ENCODE measurements at places on chromosomes 5 and 9.

DNA sequence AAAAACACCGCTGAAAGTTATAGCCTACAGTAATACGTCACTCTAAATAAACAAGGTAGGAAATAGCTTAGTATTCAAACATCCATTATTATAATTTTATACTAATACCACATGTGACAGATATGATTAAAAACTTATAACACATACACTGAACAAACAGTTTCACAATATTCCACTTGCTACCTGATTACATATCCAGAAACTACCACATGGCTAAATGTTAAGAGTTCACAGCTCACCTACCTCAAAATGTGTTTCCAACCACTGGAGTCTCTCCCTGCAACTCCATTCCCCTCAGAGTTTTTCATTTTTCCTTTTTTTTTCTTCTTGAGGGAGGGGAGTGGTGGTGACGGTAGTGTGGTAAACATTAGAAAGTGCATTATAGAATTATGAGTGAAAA, 12.1 kb downstream of the RICTOR start:
- no peak for DNase-seq

- DNase-seq, result peak; percentile 60
Observed at GRCh38 chr5:134466241-134467069, 54.8 kb upstream of the CDKN2AIPNL start.

DNA sequence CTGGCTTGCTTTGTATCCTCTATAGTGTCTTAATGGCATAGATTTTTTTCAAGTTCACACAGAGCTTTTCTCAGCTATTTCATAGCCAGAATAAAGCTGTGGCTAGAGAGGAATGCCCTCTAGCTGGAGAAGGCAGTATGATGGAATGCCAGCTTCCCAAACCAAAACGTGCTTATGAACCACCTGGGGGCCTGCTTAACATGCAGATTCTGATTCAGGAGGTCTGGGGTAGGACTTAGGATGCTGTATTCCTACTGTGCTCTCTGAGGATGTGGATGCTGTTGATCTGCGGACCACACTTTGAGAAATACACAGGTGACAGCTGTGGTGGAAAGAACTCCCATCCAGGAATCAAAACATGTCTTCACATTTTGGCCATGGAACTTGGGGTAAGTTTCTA, 49.9 kb upstream of the DPYSL3 start:
- DNase-seq, result no peak

DNA sequence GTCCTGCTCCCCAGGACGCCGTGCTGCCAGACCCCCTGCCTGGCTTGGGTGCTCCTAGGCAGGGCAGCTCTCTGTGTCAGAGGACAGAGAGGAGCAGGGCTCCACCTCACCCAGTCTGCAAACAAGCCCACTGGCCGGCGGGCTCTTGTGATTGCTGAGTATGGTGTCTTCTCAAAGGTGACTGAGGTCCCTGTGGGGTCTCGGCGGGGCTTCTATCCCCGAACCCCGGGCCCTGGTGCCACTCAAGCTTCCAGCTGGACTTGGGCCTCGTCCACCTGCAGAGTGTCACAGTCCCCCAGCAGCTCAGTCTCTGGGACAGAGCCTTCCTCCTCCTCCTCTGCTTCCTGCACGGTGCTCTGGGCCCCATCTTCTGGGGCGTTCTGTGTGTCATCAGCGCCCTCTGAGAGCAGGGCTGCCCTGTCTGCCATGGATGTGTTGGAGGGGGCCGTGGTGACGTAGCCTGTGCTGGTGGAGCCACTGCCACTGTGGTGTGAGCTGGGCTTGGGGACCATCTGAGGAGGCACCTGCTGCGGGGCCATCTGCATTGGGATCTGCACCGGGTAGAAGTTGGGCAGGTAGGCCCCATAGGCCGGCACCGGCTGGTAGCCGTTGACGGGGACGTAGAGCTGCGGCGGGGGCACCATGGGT, 226.5 kb downstream of the ROR2 start:
- DNase-seq, result no peak

- DNase-seq, result no peak
Observed at GRCh38 chr5:59296317-59297264, 596.9 kb downstream of the PDE4D start.

GRCh38 chr5:67873935-67874334, 341.6 kb upstream of the PIK3R1 start:
- no peak for DNase-seq

DNA sequence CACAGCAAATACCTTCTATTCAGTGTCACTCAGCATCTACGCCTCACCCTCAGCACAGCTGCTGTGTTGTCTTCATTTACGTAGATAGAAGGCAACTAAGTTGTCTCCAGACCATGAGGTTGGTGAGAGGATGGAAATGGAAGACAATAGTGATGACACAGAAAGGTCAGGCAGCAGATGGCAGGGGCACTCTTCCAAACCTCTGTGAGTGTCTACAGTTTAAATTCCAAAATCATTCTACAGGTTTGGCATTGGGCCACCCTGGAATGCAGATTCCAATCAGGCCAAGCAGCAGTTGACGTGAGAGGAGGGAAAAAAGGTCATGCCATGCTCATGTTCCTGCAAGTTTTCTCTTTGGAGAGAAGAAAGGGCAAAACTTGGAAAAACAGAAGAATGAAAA, 68.7 kb upstream of the ADAMTSL1 start:
- DNase-seq, result no peak

DNA sequence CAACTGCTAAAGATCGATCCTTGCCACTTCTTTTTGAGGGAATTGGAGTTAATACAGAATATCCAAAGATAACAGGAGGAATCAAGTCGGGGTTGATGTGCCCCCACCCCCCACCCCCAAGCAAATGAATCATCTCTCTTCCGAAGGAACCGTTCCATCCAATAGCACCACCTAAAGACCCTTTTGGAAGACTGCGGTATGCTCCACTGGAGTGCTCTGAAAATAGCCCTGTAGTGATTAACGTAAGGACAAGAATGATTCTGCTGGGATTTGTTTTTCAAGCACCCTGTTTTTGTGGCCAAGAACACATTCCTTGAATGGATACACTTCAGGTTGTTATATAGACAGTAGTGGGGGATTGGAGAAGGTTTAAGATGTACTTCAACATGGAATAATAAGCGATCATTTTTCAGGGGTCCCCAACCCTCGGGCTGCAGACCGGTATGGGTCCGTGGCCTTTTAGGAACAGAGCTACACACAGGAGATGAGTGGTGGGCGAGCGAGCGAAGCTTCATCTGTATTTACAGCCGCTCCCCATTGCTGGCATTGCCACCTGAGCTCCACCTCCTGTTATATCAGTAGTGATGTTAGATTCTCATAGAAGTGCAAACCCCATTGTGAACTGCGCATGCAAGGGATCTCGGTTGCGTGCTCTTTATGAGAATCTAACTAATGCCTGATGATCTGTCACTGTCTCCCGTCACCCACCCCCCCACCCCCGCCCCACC, 44.5 kb upstream of the TMEM252 start:
- DNase-seq, result no peak

GRCh38 chr5:34460496-34460895, 195.6 kb upstream of the RAI14 start:
- no peak for DNase-seq

DNA sequence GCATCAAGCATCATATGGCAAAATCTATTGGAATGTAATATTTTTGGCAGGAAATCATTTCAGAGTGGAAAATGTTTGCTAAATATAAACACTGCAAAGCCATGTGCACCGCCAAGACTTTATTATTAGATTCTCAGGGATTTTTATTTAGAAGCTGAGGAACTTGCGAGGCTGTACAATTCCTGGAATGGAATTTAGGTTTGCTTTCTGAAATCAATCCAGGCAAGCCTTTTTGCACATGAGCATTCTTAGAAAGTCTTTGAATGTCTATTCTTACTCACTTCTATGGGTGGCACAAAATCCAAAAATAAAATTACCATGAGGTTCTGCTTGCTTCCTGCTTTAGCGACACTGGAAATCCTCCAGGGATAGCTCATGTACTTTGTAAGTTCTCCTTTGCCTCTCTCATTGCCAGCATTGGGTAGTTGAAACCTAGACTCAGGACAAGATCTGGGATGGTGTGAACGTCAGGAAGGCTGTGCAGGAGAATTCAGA, 71.5 kb upstream of the PALM2AKAP2 start:
- DNase-seq, result no peak

GRCh38 chr9:7148243-7148765, 390.5 kb downstream of the KDM4C start:
- DNase-seq, result no peak

- DNase-seq, result no peak
Observed at GRCh38 chr5:181192337-181193046, 12.5 kb downstream of the TRIM7 start.

GRCh38 chr9:78031444-78031892, at the start of gene GNAQ:
GNAQ (minus strand) TSS chr9:78031811; CDS start chr9:78031235, 576 bp downstream.
- DNase-seq, result no peak

DNA sequence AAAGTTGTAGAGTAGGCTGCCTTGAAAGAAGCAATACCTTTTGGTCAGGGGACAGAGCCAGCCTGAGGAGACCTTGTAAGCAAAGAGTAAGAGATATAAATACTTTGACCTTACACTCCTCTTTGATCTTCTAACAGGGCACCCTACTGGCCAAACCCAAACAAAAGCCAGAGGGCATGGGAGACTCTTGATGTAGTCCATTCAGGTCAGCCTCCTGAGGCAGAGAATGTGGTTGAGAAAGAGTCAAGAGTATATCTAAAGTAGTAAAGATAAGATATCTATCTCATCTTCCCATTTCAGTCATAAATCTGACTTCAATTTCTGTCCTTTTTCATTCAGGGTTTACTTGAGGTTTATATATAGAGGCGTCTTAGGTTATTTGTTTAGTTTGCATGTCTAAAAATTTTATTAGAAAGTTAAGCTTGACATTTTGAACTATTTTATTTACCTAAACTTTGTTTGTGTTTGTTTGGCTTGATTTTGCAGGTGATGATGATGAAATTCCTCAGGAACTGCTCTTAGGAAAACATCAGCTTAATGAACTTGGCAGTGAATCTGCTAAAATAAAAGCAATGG, 125.7 kb downstream of the NIPBL start:
- DNase-seq, result no peak

DNA sequence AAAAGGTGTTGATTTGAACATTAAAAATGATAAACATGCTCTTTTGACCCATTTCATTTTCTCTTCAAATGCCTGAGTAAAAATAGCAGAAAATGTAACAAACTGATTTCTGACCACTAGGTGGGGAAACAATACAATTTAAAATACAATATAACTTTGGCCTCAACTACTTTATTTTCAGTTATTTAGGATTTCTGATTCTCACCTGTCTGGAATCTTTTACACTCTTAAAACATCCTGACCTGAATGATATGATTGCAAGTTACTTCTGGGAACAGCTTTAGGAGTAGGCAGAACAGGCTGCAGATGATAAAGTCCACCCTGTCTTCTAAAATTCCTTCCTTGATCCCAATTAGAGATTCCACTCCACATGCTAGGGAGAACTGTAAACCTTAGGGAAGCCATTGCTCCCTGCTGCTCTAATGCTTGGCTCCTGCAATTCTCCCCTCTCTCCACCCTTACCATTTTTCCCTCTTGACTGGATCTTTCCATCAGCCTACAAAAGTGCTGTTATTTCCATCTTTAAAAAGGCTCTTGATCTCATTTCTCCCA, 70.3 kb downstream of the FYB1 start:
- no peak for DNase-seq

DNA sequence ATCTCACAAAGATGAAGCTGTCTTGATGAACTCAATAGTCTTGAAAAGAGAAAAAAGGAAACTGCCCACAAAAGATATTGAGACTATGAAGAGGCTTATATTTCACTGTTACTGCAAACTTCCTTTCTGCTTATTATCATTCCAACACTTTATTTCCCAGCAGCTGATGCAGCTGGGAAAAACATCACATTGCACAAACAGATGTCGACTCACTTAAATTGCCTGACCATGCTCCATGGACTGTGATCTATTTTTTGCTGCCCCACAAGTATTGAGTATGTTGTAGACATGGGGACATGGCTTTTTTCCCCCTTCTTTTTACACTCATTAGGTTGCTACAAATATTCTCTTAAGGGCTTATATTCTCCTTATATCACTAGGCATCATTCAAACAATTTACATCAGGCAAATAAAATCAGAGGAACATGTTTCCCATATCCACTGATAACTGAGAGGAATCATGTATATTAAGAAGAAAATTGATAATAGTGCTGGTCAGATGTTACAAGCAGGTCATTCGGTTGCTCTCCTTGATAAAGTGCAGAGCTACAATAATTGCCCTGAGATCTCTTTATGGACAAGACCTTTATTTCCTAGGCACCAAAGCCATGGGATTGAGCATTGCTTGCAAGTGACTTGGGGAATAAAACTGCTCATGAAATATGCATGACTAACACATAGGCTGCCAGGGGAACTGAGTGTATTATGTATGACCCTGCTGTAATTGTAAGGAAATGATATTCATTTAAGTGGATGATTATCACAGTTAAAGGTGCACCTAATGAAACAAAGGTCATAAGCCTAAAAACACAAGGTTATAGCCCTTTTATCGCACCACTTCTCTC, 509.9 kb downstream of the ZNF608 start:
- DNase-seq, result peak; percentile 14
